ENCODE measurements at places on chromosomes 5 and 9.

- no peak for DNase-seq
These were observed 44.8 kb downstream of the RCL1 start for GRCh38 chr9:4837261-4838188.

GRCh38 chr9:16579872-16580432 is 290.5 kb downstream of the BNC2 start:
- no peak for DNase-seq

GRCh38 chr9:93406371-93406770 is 45.1 kb upstream of the FAM120A start:
- no peak for DNase-seq

DNA sequence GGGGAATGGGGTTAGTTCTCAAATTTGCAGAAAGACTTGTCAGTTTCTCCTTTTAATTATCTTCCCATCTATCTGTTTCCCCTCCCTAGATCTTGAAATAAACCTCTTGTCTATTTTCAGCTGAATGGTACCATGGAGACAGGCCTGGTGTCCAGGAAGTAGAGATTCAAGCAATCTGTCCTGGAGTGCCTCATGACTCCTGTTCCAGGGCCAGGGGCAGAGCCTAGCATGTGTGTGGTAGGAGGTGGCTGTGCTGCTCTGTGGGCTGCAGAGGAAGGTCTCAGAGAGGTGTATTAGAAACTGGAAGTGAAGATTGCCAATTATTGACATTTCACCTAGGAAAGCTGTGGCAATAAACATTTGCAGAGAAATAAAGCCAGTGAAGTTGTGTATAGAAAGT is 175.8 kb upstream of the ATP10B start:
- no peak for DNase-seq

DNA sequence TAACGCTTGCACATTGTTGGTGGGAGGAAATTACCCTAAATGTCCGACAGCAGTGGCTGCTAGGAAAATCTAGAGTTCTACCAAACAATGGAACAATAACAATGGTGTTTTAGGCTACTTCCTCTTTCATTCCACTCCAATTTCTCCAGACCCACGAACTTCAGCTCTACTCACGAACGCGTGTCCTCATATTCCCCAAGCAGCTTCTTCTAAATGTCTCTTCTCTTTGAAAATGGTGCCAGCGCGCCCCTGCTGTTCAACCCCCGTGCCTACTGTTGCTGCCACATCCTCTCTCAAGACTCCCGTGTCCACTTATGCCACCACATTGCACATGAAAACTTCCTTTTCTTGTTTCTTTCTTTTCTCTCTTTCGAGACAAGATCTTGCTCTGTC is 25.6 kb downstream of the OR2V2 start:
- no peak for DNase-seq

DNA sequence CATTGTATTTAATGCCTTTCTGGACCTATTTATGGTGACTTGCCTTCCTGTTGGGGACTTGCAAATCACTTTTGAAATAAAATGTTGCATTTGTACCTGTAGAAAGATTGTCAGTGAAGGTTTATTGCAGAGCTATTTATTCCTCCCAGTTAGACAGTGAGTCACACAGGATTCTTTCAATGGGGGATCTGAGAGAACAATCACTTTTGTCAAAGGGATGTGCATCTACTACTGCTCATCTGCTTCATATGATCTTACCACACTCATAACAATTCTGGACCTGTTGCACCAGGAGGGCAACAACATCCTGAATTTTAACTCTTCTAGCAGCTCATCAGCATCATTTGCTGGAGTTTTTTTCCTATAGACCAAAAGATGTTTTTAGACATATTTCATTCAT is 66.8 kb downstream of the FBXL7 start:
- no peak for DNase-seq
